ENCODE measurements at places on chromosomes 7 and 10. TPM values are rescaled to one million over a fixed set of nuclear protein-coding genes. Genes with fewer than 3 reads are reported as not detected.

GRCh38 chr10:75450644-75451640, 19.5 kb downstream of the LRMDA start:
- no peak overlapping the region for H3K4me3 ChIP-seq
- no peaks in the 10 kb centered on the region for H3K36me3 ChIP-seq
- H3K27me3 ChIP-seq = no peaks in the 10 kb centered on the region
- no peaks in the 10 kb centered on the region for H3K4me1 ChIP-seq
- no peak overlapping the region for H3K27ac ChIP-seq

DNA sequence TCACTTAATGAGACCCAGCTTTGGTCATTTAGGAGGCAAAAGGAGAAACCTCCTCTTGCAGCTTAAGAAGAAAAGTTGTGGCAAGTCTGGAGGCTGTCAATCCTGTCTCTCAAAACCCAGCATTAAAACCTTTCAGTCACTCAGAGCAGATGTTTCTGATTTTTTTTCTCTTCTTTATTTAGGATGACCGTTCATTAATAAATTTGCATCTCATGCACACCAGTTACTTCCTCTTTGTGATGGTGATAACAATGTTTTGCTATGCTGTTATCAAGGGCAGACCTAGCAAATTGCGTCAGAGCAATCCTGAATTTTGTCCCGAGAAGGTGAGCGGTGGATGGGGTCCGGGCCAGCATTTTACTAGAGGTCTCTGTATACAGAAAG, 32.0 kb downstream of the TMEM248 start:
- H3K4me3 ChIP-seq = no peak overlapping the region
- H3K36me3 ChIP-seq = peaks cover 95% of the 10 kb centered on the region
- H3K27ac ChIP-seq = peak overlapping the region; percentile 15

- H3K4me3 ChIP-seq = no peak overlapping the region
- no peaks in the 10 kb centered on the region for H3K27me3 ChIP-seq
- no peaks in the 10 kb centered on the region for H3K4me1 ChIP-seq
- H3K27ac ChIP-seq = no peak overlapping the region
- no peaks in the 10 kb centered on the region for H3K36me3 ChIP-seq
Measured at GRCh38 chr10:98076086-98076485, 45.7 kb upstream of the CRTAC1 start.

DNA sequence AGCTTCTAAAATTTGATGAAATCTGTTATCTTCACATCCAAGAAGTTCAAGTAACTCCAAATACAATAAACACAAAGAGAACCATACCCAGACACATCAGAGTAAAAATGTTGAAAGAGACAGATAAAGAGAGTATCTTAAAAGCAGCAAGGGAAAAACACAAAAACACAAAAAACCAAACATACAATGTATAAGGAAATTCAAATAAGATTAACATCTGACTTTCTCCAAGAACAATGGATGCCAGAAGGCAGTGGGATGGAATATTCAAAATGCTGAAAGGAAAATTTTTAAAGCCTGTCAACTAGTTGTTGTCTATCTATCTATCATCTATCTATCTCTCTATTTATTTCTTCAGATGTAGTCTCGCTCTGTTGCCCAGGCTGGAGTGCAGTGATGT, 72.4 kb upstream of the MKLN1 start:
- H3K4me1 ChIP-seq = no peaks in the 10 kb centered on the region
- no peaks in the 10 kb centered on the region for H3K27me3 ChIP-seq
- no peak overlapping the region for H3K27ac ChIP-seq
- H3K4me3 ChIP-seq = no peak overlapping the region

DNA sequence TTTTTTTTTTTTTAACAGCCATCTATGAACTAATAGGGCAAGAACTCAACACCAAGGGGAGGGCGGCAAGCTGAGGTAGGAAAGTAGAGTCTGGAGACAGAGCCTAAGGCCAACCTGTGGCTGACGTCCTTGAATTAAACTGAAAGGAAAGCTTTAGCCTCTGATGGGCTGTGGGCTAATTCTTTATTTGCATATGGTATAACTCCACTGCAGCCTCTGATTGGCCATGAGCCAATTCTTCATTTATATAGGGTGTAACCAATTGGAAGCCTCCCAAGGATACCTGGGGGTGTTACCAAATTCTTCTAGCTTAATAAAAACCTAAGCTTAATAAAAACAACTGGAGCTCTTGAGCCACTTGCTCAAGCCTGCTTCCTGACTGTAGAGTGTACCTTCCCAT, 10.3 kb downstream of the TYW1 start:
- no peaks in the 10 kb centered on the region for H3K4me1 ChIP-seq
- no peaks in the 10 kb centered on the region for H3K36me3 ChIP-seq
- no peak overlapping the region for H3K27ac ChIP-seq
- H3K4me3 ChIP-seq = no peak overlapping the region

DNA sequence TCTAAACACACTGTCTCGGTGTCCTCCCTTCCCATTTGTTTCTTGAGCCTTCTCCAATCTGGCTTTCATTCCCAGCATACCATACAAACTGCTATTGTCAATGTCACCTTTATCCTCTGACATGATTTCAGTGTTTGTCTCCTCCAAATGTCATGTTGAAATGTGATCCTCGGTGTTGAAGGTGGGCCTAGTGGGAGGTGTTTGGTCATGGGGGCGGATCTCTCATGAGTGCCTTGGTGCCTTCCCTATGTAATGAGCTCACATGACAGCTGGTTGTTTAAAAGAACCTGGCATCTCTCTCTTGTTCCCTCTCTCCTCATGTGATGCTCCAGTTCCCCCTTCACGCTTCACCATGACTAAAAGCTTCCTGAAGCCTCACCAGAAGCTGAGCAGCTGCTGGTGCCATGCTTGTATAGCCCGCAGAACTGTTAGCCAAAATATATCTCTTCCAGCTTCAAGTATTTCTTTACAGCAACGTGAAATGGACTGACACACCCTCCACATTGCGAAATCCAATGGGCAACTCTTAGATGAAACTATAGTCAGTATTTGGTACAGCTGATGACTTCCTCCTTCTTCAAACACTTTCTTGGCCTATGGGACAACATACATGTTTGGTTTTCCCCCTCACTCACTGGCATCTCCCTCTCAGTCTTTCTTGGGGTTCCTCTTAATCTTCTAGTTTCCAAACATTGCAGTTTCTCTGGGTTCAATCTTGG, 27.8 kb downstream of the RNLS start:
- H3K27me3 ChIP-seq = no peaks in the 10 kb centered on the region
- DNase-seq = no peak
- no peaks in the 10 kb centered on the region for H3K36me3 ChIP-seq
- H3K27ac ChIP-seq = no peak overlapping the region
- H3K4me1 ChIP-seq = no peaks in the 10 kb centered on the region
- H3K4me3 ChIP-seq = no peak overlapping the region

DNA sequence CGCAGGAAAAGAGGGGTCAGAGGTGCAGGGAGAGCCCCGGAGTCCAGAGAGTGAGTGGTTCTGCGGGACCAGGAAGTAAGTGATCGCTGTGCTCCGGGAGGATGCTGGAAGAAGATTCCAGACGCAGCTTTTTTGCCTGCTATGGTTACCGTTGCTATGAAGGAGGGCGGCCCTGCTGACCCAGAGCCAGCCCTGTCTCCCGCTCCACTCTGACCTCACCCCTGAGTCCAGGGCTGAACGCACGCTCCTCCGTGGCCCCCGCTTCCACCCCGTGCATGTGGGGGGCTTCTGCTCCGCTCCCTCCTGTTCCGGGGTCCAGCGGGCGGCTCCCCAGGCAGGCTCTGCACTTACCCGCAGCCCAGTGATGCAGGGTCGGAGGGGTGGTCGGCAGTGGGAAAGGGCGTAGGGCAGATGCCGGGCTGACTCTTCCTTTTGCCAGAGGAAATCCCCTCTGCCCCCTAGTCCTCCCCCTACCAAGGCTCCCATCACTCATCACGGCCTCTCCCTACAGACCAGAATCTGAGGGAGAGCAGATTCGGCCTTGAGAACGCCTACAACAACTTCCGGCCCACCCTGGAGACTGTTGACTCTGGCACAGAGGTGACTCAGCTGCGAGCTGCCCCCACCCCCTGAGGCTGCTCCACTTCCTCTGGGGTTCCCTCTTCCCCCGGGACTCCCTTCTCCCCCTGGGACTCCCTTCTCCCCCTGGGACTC, 2.7 kb upstream of the MUC17 start:
- no peaks in the 10 kb centered on the region for H3K36me3 ChIP-seq
- peak; percentile 87 for DNase-seq
- no peaks in the 10 kb centered on the region for H3K27me3 ChIP-seq
- peak overlapping the region; percentile 39 for H3K4me3 ChIP-seq
- H3K4me1 ChIP-seq = peaks cover 35% of the 10 kb centered on the region

GRCh38 chr7:86916277-86916825, 143.1 kb downstream of the ELAPOR2 start:
- H3K4me1 ChIP-seq = no peaks in the 10 kb centered on the region
- no peaks in the 10 kb centered on the region for H3K36me3 ChIP-seq
- no peak overlapping the region for H3K27ac ChIP-seq

GRCh38 chr10:129655679-129656031, 188.6 kb downstream of the MGMT start:
- H3K4me3 ChIP-seq = no peak overlapping the region
- H3K4me1 ChIP-seq = no peaks in the 10 kb centered on the region

Gene MALRD1
- 242 TPM for total RNA-seq

Gene MACC1
- total RNA-seq = 79.4 TPM

Gene CLDN4
- 461 TPM for total RNA-seq

Gene ACSL5
- 1,137 TPM for total RNA-seq

Gene GIMAP7
- total RNA-seq = 8.9 TPM

Data from Peyer's patch (tissue), 4 donors.